Vagina (tissue), 2 donors: ENCODE measurements at places on chromosomes 5 and 9. TPM values are rescaled to one million over a fixed set of nuclear protein-coding genes. Genes with fewer than 3 reads are reported as not detected.

LCN12 gene
- not detected for total RNA-seq

ASB6 gene
- 18.9 TPM for total RNA-seq

NSG2 gene
- total RNA-seq: 7.1 TPM

SLC6A3 gene
- 0.49 TPM for total RNA-seq

CSNK1A1 gene
- total RNA-seq: 223 TPM

TIMD4 gene
- total RNA-seq: not detected

DMGDH gene
- 4.2 TPM for total RNA-seq

CKS2 gene
- total RNA-seq: 14.7 TPM

ACOT12 gene
- not detected for total RNA-seq

AMBP gene
- total RNA-seq: not detected

C9orf50 gene
- not detected for total RNA-seq

SGCD gene
- 6.9 TPM for total RNA-seq

GAS1 gene
- total RNA-seq: 163 TPM

CYSRT1 gene
- 24.3 TPM for total RNA-seq

AIF1L gene
- 16.2 TPM for total RNA-seq
